ENCODE measurements at places on chromosomes 6 and 20.
A peak's percentile ranks its signal among the peaks of the same experiment; 100 is the strongest.

- DNase-seq, result no peak
These were observed 67.0 kb downstream of the DLGAP4 start for GRCh38 chr20:36373089-36373488.

- DNase-seq, result no peak
These were observed 33.6 kb upstream of the PREX1 start for GRCh38 chr20:48861444-48861843.

DNA sequence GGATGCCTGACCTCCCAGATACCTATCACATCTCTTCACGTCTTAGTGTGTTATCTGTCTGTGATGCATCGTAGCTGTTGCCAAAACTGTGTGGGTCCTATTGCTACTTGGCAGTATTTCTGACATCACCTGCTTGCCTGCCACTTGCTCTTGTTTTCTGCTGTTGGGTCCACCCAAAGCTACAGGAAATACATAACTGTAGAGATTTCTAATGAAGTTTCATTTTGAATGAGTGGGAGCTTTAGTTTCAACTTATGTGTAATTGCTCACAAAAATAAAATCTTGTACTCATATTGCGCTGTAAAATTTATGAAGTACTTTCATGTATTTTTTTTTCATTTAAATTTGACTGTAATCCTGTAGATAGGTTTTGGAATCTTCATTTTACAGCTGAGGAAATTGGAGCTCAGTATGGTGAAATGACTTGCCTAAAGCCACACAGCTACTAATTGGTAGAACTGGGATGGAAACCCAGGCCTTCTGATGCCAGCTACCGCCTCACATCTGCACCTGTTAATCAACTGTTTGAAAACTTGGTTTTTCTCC is 113.6 kb upstream of the MAN1A1 start:
- DNase-seq, result no peak

DNA sequence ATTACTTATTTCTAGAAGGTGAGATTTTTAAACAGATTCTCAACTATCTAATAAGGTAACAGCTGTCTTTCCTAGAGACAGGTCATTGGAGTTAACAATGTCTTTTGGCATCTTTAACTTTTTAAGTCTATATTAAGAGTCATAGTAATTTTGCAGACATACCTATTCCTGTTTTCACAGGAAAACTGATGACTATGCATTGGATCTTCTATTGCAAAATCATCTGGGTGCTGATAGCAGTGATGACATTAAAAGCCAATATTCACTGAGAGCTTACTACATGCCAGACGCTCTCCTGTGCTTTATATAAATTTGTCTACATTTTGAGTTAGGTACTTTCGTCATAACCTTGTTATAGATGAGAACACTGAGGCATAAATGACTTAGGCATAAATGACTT is 462.4 kb upstream of the MARCKS start:
- DNase-seq, result no peak

- DNase-seq, result no peak
These were observed 24.2 kb upstream of the PPP1R14C start for GRCh38 chr6:150118627-150119026.

GRCh38 chr6:112252571-112253497 is 1.5 kb downstream of the LAMA4 start:
- no peak for DNase-seq

DNA sequence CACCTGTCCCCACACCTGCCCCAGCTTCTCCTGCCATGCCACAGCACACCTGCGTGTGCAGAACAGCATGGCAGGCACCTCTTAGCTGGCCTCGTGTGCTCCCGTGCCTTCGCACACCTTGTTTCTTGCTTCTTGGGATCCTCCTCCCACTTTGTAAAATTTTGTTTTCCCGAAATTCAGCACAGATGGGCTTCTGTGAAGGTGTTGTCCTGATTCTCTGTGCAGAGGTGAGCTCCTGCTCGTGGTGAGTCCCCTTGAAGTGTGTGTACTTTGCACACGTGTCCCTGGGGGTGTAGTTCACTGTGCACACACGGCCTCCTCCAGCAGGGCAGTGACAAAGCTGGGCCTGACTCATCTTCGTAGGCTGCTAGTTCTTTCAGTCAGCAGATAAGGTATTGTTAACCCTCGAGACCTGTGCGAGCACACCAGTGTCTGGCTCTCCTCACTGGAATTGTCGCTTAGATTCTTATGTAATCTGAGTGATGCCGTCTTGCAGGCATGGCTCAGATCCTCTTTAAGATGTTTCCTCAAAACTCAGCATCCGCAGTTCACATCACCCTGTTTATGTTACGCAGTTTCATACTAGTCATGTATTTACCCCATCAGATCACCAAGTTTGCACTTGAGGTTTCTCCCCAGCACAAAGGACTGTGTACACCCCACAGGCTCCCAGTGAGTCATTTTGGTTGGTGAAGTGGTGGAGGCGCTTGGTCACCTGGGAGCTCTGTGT is 77.7 kb downstream of the CDYL start:
- no peak for DNase-seq

GRCh38 chr6:125918230-125918629 is 38.3 kb upstream of the HINT3 start:
- no peak for DNase-seq

DNA sequence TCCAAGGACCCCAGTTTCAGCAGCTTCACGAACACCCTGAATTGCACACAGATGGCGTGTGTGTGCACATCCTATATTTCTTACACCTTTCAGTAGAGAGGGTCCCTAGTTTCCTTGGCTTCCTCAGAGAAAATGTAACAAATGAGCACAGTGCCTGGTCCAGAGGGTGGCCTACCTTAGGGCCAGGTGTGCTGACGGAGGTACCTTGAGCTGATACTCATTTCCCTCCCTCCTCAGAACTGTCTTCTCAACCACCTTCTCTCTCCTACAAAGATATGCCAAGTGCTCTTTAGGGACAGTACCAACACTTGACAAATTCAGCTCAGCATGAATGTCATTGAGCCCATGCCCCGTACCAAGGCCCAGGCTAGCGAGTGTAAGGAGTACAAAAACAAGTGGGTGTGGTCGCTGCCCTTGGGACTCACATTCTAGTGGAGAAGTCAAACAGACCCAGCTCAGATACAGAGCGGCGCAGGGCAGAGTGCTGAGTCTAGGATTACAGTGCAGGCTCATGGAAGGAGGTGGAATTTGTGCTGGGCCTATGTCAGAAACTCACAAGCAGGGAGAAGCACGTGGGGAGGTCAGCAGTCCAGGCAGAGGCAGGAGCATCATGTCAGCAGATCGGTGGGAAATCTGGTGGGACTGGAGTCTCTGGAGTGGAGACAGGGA is 9.6 kb upstream of the BPHL start:
- no peak for DNase-seq

DNA sequence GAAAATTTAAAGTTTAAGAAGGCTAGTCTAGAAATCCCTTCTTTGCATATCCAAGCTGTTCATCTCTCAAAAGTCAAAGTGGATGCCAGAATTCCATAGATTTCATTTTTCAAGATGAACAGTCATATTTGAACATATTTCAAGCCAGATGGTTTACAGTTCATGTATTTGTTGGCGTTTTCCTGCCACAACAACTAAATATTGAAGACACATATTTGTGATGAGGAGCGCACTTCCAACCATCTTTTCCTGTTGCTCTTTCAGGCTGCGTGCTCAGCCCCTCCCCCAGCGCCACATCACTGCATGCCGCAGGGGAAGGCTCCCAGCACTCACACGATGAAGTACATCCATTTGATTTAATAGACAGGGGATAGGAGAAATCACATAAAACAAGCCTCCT is 5.9 kb upstream of the NOX3 start:
- no peak for DNase-seq

DNA sequence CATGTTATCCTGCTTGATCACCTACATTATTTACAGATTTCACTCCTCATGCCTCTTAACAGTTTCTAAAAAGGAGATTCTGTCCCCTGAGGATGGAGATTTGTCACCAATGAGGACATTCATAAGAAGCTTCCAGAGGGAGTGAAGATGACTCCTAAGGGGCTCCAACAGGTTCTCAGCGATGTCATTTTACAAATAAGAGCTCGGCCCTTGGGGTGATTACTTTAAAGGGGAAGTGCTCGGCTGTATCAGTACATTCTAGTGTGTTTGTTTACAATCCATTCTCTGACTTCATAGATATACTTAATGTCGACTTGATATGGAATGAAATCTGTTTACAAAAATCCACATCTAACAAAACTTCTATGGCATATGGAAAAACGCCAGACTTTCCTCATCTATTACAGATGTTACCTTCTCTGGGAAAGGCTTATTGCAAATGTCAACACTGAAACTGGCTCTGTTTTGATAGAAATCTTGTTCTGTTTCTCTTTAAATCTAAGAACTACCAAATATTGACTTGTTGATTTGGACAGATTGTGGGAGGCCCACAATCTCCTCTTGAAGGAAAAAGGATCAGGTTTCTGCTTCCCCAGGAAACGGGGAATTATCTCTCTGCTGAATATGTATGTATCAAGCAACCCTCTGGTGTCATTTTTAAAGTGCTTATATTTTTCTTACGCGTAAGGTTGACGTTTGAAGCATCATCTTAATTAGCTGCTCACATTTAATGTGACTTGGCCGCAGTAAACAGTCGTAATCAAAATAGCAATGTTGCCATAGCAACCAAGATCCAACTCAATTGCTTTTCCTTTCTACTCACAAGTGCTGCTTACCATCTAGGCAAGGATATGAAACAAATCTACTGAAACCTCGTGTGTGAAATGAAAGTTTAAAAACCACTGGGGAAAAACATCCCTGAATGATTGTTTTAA is 95.7 kb downstream of the SHLD1 start:
- peak; percentile 41 for DNase-seq

DNA sequence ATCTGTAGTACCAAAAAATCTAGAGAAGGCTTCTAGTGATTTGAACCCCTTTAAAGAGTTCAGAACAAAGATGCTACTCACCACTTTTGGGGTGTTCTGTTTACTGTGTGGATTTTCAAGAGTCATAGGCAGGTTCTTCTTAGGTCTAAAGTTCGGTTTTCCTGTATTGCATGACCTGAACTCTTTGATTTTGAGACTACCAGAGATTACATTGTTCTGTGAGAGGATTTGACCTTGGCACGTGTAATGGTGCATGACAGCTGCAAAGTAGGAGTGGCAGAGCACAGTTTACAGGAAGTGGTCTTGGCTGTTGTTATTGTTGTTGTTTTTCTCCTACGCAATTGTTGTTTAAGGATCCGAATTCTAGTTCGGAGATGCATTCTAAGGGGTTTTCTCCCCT is 592.7 kb downstream of the EPHA7 start:
- DNase-seq, result no peak

- no peak for DNase-seq
These were observed 191.3 kb upstream of the FOXA2 start for GRCh38 chr20:22775671-22776139.

GRCh38 chr6:1384549-1385128 is 4.7 kb upstream of the FOXF2 start:
- DNase-seq, result no peak

- no peak for DNase-seq
These were observed 182.2 kb upstream of the RREB1 start for GRCh38 chr6:6925391-6926164.

DNA sequence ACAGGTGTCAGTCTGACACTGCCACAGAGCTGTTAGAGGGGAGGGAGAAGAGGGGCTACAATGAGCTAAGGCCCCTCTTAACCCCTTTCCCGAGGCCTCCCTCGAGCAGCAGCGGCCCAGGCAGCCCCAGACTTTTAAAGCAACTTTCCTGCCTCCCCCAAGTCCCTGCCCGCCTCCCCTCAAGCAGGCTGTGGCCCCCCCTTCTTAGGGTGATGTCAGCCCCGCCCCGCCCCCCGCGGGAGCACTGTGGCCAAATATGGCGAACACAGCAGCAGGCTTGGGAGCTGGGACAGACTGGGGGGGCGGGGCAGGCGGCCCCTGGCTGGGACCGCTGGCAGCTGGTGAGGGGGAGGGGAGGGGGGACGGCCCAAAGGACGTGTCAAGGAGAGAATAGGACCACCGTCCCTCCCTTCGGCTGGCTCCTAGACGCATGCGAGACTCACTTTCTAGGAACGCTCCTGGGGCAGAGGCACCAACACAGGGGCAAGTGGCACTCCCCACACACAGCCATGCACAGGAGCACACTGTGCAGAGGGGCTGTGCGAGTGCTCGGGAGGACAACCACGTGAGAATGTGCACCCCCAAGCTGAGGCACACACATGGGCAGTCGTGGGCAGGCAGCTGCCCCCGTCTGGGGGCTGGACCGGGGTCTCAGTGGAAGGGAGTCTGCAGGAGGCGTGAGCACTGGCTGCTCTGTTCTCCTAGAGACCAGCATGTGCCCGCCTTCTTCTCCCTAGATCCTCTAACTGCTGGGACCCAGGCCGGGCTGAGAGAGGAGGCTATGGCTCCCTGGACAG is 6.7 kb downstream of the TEAD3 start:
- DNase-seq, result peak; percentile 72

DNA sequence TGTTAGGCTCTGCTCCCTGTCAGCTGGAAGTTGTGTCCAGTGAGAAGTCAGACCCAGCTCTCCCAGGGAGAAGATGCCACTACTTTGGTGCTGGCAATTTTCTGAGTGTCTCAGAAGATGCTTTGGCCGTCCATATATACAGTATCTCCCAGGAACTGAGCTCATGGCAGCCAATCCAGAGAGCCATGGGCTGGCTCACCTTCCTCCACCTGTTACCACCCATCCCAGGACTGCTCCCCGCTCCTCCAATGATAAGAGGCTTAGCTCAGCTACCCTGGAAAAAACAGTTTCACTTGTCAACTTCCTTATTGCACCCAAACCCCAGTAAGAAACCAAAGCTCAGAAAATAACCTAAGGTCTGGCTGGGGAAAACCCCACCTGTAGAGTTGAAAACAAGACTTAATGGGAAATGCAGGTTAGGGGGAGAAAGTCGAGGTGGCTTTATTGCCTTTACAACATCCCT is at the start of gene BNIP5:
TSS of gene BNIP5 (minus strand) at position 110 of the 463 bp plus-strand sequence. CDS start 6,198 bp downstream, outside the sequence.
- DNase-seq, result no peak

DNA sequence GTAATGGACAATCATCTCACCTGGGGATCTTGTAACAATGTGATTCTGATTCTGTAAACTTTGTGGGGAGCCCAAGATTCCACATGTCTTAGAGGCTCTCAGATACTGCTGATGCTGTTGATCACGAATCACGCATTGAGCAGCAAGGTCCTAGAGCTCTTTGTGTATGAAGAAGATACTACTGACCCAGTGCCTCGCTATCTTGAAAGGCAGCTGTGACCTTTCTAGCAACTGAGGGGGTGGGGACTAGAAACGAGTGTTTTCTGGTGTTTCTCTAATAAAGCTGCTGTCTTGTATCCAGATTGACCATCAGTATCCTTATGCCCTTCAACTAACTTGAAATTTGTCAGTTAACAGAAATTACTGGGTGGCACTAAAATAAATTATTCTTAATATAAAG is 142.9 kb downstream of the MTHFD1L start:
- no peak for DNase-seq

- no peak for DNase-seq
These were observed 1.7 kb downstream of the PRR18 start for GRCh38 chr6:166306378-166307081.

- no peak for DNase-seq
These were observed 58.6 kb downstream of the RPS12 start for GRCh38 chr6:132872923-132873322.
